NK-92 treated with Interleukin-12 subunit alpha and Interleukin-12 subunit beta, amount 100 ng/mL, for 24 hours (cell line): ENCODE measurements at places on chromosomes 16 and 17.

DNA sequence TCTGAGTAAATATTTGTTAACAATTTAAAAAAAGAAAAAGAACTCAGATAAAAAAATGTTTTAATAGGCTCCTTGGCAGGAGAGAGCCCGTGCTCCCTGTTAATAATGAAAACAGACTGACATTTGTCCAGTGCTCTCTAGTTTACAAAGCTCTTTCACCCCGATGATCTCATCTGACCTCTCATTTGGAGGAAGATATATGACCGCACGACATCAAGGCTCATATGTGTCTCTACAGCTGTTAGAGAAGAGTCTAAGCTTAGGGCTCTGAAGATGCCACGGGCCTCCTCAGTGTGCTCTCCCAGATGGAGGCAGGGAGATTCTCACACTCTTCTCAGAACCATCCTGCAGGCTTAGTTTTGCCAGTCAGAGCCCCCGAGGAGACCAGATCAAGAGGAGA, 280.8 kb upstream of the IRX5 start:
- no peak for DNase-seq

DNA sequence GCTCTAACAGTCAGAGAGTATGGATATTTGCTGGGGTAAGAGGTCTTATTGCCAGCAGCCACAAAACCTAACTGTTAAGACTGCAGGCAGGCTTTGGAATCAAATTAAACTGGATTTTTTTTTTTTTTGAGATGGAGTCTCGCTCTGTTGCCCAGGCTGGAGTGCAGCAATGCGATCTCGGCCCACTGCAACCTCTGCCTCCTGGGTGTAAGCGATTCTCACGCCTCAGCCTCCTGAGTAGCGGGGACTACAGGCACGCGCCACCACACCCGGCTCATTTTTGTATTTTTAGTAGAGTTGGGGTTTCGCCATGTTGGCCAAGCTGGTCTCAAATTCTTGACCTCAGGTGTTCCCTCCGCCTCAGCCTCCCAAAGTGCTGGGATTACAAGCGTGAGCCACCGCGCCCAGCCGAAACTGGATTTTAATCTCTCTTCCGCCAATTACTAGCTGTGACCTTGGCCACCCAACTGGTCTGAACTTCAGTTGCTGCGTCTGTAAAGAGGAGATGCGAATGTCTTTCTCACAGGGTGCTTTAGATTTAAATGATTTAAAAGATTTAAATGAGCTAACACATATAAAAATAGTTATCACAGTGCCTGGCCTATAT, 842 bp downstream of the MRPL10 start:
- no peak for DNase-seq

- no peak for DNase-seq
Observed at GRCh38 chr16:73006026-73006425, 41.9 kb downstream of the ZFHX3 start.

DNA sequence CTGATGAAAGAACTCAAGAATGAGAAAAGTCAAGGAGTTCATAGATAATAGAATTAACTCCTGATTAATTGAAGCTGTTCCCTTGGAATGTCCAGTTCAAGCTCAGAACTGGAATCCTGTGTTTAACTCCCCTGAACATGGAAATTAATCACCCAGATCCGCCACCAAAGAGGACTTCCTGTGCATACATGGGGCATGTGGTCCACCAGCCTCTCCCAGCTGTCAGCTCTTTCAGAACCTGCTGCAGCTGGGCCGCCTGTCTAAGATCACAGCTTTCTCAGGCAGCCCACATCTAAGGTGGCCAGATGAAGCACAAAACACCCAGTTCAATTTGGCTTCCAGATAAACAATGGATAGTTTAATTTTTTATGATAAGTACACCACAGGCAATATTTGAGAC, 203.7 kb upstream of the COX10 start:
- DNase-seq: no peak

DNA sequence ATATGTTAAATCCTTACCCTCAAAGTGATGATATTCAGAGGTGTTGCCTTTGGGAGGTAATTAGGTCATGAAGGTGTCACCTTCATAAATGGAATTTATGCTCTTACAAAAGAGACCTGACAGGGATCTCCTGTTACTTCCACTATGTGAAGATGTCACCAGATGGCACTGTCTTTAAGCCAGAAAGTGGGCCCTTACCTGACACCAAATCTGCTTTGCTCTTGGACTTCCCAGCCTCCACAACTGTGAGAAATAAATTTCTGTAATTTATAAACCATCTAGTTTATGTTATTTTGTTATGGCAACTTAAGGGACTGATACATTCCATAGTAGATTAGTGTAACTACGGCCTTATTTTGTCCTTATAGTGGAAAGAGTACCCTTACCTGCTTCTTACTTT, 358.3 kb upstream of the SALL1 start:
- no peak for DNase-seq
